ENCODE measurements at places on chromosomes 12 and 14.

DNA sequence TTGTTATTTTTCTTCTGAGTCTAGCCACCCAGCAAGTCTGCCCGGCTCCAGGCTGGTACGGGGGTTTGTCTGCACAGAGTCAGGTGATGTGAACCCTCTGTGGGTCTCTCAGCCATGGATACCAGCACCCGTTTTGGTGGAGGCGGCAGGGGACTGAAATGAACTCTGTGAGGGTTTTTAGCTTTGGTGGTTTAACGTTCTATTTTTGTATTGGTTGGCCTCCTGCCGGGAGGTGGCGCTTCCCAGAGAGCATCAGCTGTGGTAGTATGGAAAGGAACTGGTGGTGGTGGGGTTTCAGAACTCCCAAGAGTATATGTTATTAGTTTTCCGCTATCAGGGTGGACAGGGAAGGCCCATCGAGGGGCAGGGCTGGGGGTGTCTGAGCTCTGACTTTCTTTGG is 5.3 kb upstream of the SERPINA4 start:
- DNase-seq, result no peak

- DNase-seq, result no peak
These were observed 9.8 kb upstream of the BDKRB2 start for GRCh38 chr14:96194657-96195431.

- no peak for DNase-seq
These were observed 122.4 kb downstream of the ANO6 start for GRCh38 chr12:45338272-45338671.

DNA sequence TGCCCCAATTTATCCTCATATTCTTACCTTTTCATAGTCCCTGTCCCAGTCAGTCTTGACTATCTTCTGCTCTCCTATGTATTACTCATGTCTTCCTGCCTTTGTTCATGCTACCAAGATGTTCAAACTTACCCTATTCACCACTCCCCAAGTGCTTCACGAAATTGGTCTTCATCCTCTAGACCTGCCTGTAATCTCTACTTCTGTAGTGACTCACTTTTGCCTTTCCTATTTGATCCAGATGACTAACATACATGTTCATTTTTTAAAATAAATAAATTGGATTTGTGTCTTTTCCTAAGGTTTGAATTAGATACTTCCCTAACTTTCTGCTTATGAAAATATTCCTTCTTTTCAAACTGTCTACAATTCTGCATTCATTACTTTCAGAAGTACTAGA is 107.7 kb upstream of the PPM1H start:
- no peak for DNase-seq

- no peak for DNase-seq
These were observed 55.3 kb downstream of the ELK3 start for GRCh38 chr12:96249196-96250118.

GRCh38 chr12:71397433-71397954 is 42.1 kb upstream of the LGR5 start:
- DNase-seq, result no peak

DNA sequence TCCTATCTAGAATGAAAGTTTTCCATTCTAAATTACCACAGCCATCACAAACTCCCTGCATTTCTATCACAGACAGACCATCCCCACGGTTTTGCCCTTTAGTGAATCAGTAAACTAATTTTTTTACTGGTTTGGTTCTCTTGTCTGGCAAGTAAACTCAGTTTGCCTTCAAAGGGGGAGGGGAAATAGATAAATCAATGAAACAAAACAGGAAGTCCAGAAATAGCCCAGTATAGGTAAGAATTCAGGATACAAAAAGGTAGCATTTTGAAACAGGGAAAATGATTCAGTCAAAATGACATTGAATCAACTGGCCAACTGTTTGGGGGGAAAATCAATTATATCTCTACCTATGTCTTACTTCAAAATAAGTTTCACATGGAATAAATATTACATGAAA is 15.8 kb upstream of the BAZ1A start:
- no peak for DNase-seq

GRCh38 chr12:71194657-71195056 is 36.9 kb upstream of the TSPAN8 start:
- no peak for DNase-seq

DNA sequence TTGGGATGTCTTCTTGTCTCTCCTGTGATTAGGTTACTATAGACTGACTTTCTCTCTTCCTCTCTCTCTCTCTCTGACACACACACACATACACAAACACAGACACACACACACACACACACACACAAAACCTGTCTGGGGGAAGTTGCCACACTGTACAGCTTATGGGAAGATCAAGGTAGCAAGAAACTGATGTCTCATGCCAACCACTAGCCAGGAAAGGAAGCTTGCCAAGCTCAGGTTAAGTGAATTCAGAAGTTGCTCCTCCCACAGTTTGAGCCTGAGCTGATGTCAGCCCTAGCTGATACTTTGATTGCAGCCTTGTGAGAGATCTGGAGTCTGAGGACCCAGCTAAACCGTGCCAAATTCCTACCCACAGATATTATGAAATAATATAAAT is 67.1 kb downstream of the PPFIA2 start:
- no peak for DNase-seq

DNA sequence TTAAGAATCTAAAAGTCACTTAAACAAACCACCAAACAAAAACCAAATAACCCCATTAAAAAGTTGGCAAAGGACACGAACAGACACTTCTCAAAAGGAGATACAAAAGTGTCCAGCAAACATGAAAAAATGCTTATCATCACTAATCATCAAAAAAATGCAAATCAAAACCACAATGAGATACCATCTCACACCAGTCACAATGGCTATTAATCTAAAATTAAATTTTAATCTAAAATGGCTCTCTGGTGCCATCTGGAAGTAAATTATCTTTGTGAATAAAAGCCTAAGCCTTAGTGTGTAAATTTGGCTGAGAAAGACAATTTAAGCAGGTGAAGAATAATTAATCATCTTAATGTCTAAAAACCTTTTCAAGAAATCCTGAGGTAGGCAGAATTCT is 204.5 kb upstream of the PPFIA2 start:
- no peak for DNase-seq

DNA sequence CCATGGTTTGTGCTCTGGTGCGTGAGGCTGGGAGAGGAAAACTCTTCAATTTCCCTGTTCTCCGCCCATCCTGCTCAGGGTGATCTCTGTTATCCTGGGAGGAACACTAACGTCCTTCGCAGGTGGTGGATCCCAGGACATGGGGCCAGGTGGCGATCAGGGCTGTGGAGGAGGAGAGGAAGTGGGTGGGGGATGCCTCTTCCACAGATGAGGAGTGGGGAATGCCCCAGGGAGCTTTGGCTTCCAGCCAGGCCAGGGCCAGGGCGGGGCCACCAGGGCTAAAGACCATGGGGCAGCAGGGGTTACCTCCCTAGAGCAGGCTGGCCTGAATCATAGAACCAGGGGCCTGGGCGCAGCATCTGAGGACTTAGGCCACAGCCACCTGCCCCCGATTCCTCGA is 3.3 kb upstream of the KRT75 start:
- no peak for DNase-seq

DNA sequence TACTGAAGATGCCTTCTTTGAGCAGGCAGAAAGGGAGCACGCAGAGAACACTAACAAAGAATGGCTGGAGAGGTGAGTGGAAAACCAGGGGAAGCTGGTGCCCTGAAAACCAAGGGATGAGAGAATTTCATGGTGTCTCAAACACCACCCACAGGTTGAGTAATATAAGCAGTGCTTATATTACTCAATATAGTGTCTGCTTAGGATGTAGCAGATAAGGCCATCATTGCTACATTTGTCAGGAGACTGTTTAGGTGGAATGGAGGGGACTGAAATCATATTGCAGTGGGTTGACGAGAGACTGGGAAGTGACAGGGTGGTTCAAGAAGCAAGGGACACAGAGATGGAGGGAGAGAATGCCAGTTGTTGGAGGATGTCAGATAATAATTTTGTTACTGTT is 20.6 kb downstream of the PKP2 start:
- DNase-seq, result no peak

DNA sequence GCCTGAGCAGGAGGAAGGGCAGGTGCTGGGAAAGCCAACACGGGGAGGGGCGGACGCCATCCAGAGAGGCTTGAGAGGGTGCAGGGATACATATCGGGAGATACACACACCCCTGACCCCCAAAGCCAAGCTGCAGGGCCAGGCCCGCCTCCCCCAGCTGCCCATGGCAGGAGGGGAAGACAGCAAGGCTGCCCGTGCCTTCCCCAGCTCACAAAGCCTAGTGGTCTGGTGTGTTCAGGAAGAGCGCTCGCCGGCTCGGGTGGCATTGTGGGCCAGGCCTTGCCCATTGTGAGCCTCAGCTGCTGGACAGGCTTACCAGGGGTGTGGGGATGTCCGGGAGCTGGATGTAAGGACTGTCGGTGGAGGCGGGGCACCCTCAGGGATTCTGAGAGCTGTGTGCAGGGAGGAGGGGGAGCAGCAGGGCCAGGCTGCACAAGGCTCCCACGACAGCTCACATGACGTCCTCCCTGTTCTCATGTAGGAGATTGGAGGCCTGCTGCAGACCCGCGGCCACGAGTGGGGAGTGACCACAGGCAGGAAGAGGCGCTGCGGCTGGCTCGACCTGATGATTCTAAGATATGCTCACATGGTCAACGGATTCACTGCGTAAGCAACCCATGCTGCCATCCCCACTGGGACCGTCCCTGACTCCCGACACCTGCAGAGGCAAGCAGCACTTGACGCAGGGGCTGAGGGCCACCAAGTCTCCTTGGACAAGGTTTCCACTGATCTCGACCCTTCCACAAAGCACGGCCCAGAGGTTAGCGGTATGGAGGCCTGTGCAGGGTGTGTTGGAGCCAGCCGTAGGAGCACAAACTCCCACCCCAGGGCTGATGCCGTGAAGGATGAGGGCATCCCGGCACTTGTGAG is 10.1 kb upstream of the SIVA1 start:
- DNase-seq, result no peak

GRCh38 chr12:120466560-120467315 is 2.8 kb downstream of the SRSF9 start:
- DNase-seq, result peak; percentile 59

GRCh38 chr12:117774941-117775775 is 193.6 kb downstream of the KSR2 start:
- no peak for DNase-seq

DNA sequence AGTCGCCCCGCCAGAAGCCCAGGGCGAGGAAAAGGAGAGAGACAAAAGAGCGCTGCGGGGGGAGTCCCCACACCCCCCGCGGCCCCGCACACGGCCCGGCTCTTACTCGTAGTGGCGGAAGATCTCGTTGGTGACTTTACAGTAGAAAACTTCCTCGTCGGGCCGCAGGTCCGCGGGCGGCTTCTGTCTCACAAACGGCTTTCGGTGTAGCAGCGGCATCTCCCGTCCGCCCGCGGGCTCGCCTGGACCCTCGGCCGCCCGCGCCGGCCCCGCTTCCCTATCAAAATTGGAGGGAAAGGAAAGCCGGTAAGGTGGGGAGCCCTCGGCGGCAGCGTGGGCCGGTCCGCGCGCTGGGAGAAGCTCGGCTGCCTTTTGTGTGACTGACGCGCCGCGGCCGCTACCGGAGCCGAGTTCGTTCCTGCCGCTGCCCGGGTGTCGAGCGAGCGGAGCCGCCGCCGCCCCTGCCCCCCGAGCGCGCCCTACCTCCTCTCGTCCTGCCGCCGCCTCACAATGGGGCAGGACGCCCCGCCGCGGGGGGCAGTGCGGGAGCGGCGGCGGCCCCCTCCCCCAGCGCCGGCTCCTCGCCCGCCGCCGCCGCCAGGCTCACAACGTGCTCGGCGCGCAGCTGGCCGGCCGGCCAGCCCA is 652 bp downstream of the BAZ1A start:
- peak; percentile 47 for DNase-seq

- no peak for DNase-seq
These were observed 15.5 kb upstream of the PNMA1 start for GRCh38 chr14:73729556-73730265.

DNA sequence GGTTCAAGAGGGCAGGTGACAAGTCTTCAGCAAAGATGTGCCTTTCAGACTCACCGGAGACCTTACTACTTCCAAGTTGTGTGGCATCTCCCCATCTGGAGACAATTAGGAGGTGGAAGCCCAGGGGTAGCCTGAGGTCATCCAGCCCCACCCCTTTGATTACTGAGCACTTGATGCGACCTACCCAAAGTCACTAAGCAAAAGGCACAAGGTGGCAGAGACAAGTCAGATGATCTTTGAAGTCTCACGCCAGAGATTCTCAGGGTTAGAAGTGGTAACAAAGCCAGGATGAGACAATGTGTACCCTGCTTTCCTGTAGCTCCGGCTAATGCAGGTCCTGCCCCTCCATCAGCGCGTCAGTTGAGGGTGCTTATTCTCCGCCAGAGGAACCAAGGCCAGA is 1.4 kb upstream of the FOXN3 start:
- peak; percentile 21 for DNase-seq

GRCh38 chr12:108727868-108728735 is 3.2 kb downstream of the CORO1C start:
- DNase-seq, result no peak

GRCh38 chr12:6699259-6699988 is 1.2 kb downstream of the PIANP start:
- no peak for DNase-seq

DNA sequence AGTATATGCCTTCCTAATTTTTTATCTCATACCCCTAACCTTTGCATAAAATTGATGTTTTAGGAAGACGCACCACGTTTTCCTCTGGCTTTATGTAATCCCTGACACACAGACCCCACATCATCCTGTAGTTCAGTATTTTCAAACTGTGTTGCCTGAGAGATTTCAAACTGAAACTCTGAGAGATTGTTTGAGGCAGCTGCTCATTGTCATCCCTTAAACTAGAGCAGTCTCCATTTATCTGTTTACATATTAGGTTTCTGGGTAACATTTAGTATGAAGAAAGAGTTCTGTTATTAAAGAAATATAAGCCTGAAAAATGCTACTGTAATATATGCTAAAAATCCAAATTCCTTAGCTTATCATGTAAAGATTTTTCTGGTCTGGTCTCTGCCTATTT is 24.3 kb downstream of the MNAT1 start:
- no peak for DNase-seq

DNA sequence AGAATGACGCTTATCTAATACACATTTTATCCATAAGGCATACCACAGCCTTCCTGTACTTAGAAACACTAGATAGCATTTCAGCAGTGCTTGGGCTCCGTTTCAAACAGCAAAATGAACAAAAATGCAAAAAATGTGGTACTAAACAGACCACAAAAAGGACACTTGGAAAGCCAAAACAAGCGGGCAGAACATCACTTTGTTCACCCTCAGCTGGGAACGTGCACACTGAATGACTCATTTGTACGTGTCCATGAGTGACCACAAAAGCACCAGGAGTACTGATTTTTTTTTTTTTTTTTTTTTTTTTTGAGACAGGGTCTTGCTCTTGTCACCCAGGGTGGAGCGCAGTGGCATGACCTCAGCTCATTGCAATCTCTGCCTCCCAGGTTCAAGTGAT is 8.9 kb upstream of the FOXN3 start:
- no peak for DNase-seq

- DNase-seq, result no peak
These were observed 247.3 kb upstream of the FKBP4 start for GRCh38 chr12:2547273-2548044.

- no peak for DNase-seq
These were observed 58.3 kb downstream of the FGD6 start for GRCh38 chr12:95158919-95159318.

DNA sequence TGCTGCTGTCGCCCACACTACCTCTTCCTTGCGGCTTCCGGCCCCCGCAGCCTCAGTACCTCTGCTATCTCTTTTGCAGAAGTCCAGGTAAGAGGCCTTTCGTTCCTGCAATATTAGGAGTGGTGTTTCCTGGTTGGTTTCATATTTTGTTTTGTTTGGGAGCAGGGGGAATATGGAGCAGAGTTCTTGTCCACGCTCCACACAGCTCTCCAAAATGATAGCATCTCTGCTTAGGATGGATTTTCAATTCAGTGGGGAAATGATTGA is 768 bp downstream of the OXA1L start:
- DNase-seq, result no peak
